ENCODE measurements at places on chromosomes 6 and 20. TPM values are rescaled to one million over a fixed set of nuclear protein-coding genes. Genes with fewer than 3 reads are reported as not detected.
A peak's percentile ranks its signal among the peaks of the same experiment; 100 is the strongest.

SUMO4 gene
- total RNA-seq: 0.73 TPM

GRCh38 chr6:62345446-62345845 lies 59.4 kb upstream of the KHDRBS2 start:
- H3K4me1 ChIP-seq: no peaks in the 10 kb centered on the region
- H3K27ac ChIP-seq: no peak overlapping the region
- H3K36me3 ChIP-seq: peaks cover 14% of the 10 kb centered on the region
- no peak overlapping the region for H3K4me3 ChIP-seq
- no peaks in the 10 kb centered on the region for H3K27me3 ChIP-seq

DPPA5 gene
- 6.7 TPM for total RNA-seq

- H3K27ac ChIP-seq: no peak overlapping the region
- no peaks in the 10 kb centered on the region for H3K27me3 ChIP-seq
- H3K36me3 ChIP-seq: no peaks in the 10 kb centered on the region
- H3K4me1 ChIP-seq: peaks cover 35% of the 10 kb centered on the region
Observed at GRCh38 chr6:56863366-56863765, 91.5 kb upstream of the BEND6 start.

TUBB2B gene
- 627 TPM for total RNA-seq

FAM162B gene
- 1.6 TPM for total RNA-seq

DNA sequence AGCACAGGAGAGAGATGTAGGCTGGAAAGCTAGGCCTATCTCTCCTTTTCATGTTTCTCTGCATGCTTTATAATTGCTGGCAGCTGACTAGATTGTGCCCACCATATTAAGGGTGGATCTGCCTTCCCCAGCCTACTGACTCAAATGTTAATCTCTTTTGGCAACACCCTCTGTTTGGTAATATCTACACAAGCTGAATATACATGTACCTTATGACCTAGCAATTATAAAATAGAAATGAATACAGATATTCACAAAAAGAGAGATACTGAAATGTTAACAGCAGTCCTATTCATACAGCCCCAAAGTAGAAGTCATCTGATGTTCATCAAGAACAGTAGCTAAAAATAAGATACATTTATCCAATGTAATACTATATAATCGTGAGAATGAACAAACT lies 429.6 kb downstream of the EPM2A start:
- no peak overlapping the region for H3K27ac ChIP-seq
- no peak overlapping the region for H3K4me3 ChIP-seq
- H3K27me3 ChIP-seq: no peaks in the 10 kb centered on the region
- H3K4me1 ChIP-seq: no peaks in the 10 kb centered on the region

GRCh38 chr6:80543598-80544222 lies 437.2 kb downstream of the BCKDHB start:
- H3K27ac ChIP-seq: no peak overlapping the region
- no peak overlapping the region for H3K4me3 ChIP-seq

DNA sequence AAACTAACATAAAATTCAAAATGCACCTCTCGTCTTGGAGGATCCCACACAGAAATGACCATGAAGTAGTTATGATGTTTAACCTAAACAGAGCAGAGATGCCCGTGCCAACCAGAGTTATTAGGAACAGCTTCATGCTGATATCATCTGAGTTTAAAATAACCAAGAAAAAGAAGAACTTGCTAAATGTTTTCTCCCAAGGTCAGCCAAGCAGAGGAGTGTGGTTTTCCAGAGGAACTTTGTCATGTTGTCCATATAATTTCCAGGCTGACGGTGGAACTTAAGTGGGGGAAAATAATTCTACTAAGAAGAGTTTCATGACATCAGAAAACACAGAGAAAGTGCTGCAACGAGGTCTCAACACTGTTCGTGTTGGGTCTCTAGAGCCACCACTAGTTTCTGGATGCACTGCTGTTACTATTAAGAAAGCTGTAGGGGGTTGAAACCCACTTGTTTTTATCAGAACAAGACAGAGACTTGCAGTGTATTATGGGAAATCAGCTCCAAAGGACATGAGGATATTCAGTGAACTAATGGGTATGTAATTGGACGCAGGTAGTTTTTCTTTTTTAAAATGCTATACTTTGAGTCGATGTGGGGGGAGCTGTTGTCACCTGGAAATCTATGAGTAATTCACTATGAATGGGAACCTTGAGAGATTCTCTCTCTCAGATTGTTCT lies 5.2 kb downstream of the AGPAT4 start:
- no peaks in the 10 kb centered on the region for H3K27me3 ChIP-seq
- peaks cover 23% of the 10 kb centered on the region for H3K36me3 ChIP-seq

DNA sequence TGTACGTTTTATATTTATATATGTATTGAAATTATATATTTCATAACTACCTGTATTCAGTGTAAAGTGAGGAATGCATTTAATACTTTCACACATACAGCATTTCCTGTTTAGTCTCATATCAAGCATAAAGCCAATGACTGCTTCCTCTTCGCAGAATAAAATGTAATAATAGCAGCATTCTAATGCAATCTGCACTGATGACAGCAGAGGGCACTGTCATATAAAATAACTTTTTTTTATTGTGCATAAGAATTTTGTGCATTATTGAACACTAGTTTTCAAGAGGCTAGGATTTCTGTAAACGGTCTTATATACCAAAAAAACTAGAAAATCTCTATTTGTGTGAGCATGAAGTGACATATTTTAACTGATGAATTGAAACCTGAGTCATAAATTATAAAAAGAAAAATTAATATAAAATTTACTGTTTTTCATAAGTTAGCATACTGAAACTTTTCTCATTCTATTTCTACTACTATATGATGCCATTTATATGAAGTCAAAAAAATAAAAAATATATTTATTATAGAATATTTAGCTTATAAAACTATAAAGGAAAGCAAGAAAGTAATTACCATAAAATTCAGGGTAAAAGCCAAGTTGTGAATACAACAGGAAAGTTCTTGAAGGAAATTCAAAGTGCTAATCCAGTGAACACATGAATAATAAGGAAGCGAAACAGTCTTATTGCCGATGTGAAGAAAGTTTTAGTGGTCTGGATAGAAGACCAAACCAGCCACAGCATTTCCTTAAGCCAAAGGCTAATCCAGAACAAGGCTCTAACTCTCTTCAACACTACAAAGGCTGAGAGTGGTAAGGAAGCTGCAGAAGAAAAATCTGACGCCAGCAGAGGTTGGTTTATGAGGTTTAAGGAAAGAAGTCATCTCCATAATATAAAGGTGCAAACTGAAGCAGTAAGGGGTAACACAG lies 36.3 kb downstream of the RNF146 start:
- peak overlapping the region; percentile 6 for H3K27ac ChIP-seq
- H3K36me3 ChIP-seq: peaks cover 16% of the 10 kb centered on the region
- no peak for DNase-seq
- no peak overlapping the region for H3K4me3 ChIP-seq

DNA sequence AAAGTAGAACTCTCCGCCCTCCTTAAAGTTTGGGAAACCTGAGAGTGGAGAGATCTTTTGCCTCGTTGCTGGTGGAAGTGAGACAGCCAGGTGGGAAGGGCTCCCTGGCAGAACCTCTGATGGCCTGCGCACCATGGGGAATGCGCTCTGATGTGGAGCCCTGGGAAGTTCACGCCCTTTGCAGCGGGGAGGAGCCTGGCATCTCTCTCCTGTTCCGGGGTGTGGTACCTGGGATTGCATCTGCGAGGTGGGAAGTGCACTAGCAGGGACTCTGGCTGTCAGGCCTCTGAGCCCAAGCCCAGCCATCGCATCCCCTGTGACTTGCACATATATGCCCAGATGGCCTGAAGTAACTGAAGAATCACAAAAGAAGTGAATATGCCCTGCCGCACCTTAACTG lies 159.8 kb downstream of the AKAP7 start:
- H3K27me3 ChIP-seq: no peaks in the 10 kb centered on the region
- H3K4me3 ChIP-seq: peak overlapping the region; percentile 85
- peaks cover 90% of the 10 kb centered on the region for H3K4me1 ChIP-seq
- peaks cover 47% of the 10 kb centered on the region for H3K36me3 ChIP-seq

Measured in WTC11 (cell line).